Stimulated activated CD8-positive, alpha-beta memory T cell treated with anti-CD3 and anti-CD28 coated beads, Interleukin-7, amount 100 ng/mL, for 1 hour (primary cell): ENCODE measurements at places on chromosomes 4 and X.

GRCh38 chr4:125168531-125168930, 146.2 kb upstream of the FAT4 start:
- DNase-seq: no peak

GRCh38 chrX:14697451-14697850, 168.1 kb downstream of the GLRA2 start:
- no peak for DNase-seq

DNA sequence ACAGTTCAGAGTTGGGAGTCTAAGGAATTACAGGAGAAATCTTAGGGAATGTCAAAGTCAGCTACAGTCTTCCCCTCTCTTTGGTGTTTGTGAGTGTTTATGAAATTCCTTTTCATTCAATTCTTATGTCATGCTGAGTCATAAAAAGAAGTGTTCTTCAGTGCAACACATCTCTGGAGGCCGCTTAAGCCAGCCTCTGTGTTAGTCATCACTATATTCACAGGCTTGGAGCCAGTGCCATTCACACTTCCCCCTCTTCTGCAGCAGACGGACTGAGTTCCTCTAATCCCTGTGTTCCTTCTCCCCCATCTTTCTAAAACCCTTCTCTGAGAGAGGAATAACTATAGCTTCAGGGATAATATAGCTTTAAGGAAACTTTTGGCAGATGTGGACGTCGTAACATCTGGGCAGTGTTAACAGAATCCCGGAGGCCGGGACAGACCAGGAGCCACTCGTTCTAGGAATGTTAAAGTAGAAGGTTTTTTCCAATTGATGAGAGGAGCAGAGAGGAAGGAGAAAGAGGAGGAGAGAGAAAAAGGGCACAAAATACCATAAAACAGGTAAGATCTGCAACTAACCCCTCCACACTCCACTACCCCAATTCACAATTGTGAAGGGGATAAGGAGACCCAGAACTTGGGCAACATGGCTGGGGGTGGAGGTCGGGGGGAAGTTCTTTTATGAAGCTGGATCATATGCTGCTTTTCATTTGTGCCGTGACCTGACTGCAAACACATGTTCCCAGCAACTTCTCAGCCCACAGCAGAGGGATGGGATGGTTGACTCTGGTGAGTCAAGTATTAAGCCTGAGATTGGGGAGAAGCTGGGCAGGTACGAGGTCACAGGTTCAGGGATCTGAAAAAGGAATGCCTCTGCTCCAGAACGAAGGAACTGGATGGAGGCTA, at the start of gene SRPX2:
SRPX2 (plus strand) TSS at position 244 of the 905 bp plus-strand sequence. CDS start 2,124 bp downstream, outside the sequence.
- no peak for DNase-seq

- no peak for DNase-seq
These were observed 126.0 kb downstream of the GRIA3 start for GRCh38 chrX:123310112-123310511.

DNA sequence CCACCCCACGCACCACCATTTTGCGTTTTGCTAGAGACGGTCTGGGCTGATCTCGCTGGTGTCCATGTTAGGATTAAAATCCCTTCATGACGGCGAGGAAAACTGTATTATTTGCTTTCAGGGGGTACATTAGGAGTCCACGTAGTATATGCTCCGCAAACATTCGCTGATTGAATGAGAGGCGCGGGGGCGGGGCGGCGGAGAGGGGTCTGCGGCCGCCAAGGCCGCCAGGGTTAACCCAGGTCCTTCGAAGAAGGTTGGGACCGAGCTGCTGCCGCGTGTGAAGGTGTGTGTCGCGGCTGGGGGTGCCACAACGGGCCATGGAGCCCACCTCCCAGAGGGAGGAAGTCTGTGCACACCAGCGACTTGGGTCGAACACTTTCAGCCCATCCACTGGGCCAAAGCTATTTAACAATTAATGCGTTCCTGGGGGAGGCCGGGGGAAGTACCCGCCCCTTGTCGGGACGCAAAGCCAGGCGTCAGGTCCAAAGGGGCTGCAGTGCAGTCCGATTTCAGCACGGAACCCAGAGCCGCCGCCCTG, 6.4 kb upstream of the PITX2 start:
- no peak for DNase-seq

GRCh38 chrX:27863809-27864208, 56.0 kb downstream of the MAGEB10 start:
- DNase-seq: no peak

- DNase-seq: peak; percentile 83
These were observed 35.1 kb downstream of the PNMA5 start for GRCh38 chrX:152958524-152959465.

GRCh38 chrX:10216208-10216607, 59.4 kb downstream of the CLCN4 start:
- no peak for DNase-seq

GRCh38 chr4:173420324-173420752, 21.4 kb upstream of the SCRG1 start:
- DNase-seq: no peak

GRCh38 chr4:155679343-155679742, 12.7 kb downstream of the GUCY1A1 start:
- DNase-seq: no peak

GRCh38 chrX:147899379-147900114, 12.2 kb upstream of the FMR1 start:
- no peak for DNase-seq

DNA sequence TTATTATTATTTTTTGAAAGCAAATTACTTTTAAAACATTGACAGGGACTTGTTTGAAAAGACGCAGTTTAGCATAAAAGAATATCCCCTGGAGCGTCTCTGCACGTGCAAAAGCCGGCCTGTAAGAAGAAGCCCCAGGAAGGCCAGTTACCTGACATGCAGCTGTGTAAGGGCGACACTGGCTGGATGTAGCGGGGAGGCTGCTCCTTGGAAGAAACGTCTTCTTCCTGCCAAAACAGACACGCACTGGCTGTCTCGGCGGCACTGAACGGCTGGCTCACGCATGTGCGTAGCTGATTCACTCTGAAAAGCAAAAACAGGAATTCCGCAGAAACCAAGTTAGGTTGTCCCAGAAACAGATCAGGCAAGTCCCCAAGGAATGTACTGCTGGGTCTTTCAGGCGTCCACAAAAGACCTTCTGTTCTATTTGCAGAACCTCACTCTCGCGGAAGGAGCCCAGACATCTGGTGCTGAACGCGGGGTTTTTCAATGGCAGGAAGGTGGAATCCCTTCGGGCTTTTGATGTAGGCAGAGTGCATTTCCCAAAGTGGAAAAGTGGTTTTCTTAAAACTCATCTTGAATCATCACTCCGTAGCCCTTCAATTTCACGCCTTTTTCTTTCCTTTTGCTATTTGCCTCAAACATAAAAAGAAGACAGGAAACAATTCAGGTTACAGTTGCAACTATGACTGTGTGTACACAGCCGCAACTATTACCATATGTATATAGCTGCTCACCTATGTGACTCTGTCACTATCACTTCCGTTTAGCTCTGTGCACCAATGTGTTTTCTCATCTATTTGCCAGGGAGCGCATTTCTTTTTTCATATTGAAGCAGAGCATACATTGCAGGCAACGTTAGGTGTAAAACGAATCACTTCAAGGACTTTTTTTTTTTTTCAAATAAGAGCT, 38.1 kb upstream of the ARSH start:
- no peak for DNase-seq

DNA sequence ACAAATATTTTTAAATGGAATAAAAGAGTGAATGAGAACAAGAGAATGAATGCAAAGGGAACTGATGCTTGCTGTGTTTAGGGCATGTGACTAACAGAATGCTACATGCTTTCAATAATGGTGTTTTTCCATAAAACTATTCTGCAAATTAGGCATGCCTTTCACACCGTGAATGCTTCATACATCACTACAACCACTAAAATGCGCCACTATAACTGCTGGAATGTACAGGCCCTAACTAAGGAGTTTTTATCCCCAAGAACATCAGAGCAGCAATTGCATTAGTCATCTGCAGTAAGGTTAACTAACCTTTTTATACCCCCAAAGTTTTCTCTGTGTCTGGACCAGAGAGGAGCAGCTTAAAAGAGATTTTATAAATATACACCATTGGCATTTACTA, 190.4 kb downstream of the ARAP2 start:
- DNase-seq: no peak

DNA sequence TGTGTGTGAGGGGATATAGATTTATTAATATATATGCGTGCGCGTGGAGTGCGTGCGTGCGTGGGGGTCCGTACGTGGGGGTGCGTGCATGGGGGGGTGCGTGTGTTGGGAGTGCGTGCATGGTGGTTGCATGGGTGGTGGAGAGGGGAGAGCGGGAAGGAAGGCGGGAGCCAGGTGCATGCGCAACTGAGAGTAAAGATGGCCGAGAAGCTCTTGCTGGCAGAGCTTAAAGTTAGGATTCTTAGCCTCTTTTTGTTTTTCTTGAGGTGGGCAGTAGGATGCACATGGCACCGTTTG, 45.8 kb downstream of the TEX13B start:
- DNase-seq: no peak

GRCh38 chr4:149121023-149121404, 678.8 kb upstream of the NR3C2 start:
- no peak for DNase-seq

GRCh38 chr4:110278127-110278526, 79.7 kb upstream of the ELOVL6 start:
- DNase-seq: no peak

- DNase-seq: no peak
These were observed 14.9 kb upstream of the IL3RA start for GRCh38 chrX:1321674-1322073.

DNA sequence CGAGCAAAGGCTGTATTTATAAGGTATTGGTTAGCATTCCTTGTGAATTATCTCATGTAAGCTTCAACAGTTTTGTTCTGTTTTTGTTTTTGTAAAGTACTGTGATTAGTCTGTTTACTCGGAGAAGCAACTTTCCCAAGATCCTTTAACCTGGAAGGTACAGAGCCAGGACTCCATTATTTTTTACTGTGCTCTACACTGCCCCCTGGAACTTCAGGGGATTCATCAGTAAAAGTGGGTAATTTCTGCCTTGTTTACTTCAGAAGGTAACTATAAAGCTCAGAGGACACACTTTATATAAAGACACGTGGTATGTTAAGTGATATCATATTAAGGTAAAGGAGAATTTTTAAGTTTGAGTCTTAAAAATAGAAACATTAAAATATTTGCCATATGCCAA, 124.9 kb downstream of the IQCM start:
- no peak for DNase-seq

GRCh38 chr4:172243551-172243950, 430.3 kb downstream of the GALNTL6 start:
- no peak for DNase-seq
